ENCODE measurements at places on chromosomes 1 and 21. TPM values are rescaled to one million over a fixed set of nuclear protein-coding genes. Genes with fewer than 3 reads are reported as not detected.

DNA sequence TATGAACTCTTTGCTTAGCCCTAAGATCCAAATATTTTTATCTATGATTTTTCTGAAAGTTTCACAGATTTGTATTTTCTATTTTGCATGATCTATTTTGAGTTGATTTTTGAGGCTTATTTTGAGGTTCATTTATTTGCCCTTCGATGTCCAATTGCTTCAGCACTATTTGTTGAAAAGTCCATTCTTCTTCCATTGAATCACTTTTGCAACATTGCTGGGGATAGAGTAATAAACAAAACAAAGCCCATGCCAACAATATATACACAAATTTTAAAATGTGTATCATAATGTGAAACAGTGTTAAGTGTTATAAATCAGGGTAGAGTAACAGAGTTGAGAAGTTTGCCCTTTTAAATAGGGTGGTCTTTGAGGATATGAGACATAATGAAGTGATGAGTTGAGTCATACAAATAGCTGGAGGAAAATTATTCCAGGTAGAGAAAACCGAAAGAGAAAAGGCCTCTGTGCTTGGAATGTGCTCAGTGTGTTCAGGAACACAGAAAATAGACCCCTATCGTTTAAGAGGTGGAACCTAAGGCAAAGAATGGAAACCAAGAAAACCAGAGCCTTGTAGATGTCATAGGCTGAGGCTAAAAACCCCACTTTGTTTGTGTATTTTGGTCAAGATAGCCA, 172.7 kb upstream of the NR5A2 start:
- peaks cover 13% of the 10 kb centered on the region for H3K27me3 ChIP-seq
- peaks cover 5% of the 10 kb centered on the region for H3K4me1 ChIP-seq
- H3K4me3 ChIP-seq: no peak overlapping the region
- no peak for DNase-seq
- no peak overlapping the region for H3K27ac ChIP-seq
- H3K36me3 ChIP-seq: no peaks in the 10 kb centered on the region

DNA sequence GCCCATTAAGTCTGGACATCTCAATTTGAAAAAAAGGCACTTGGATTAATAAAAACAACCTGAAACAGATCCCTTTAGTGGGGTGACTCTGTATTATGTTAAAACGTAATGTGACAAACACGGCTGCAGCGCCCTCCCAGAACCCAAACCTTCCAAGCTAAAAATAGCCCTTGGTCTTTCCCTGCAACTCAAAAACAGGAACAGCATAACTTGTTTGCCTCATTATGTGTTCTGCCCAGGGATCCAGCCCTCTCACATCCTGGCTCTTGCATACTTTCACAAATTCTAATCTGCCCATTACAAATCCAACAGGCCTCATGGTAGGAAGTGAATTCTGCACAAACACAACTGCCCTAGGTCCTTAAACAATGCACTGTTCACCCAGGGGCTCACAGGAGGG, 94.7 kb upstream of the GADD45A start:
- no peak for DNase-seq
- no peaks in the 10 kb centered on the region for H3K36me3 ChIP-seq
- no peak overlapping the region for H3K27ac ChIP-seq

Gene OR2L13
- total RNA-seq: not detected

Gene NHLH1
- total RNA-seq: 0.22 TPM

GRCh38 chr1:115237507-115237906, 100.5 kb downstream of the NGF start:
- no peaks in the 10 kb centered on the region for H3K4me1 ChIP-seq
- H3K36me3 ChIP-seq: no peaks in the 10 kb centered on the region
- no peak overlapping the region for H3K27ac ChIP-seq

DNA sequence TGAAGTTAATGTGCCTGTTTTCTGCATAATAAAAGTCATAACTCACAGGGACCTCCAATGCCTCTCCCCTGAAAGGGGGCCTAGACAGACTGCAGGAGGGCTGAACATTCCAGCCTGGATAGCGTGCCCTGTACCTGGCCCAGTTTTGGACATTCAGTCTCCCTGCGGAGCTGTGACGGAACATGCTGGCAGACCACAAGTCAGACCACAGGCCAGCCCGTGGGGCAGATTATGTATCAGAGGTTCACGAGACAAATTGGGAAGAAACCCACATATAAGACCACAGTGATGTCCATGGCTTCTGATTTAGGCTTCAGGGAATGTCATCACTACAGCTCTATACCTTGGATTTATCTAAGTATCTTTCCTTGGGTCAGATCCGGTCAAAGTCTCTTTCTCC, 151.5 kb upstream of the POU3F1 start:
- H3K4me1 ChIP-seq: no peaks in the 10 kb centered on the region
- peaks cover 14% of the 10 kb centered on the region for H3K27me3 ChIP-seq
- no peak overlapping the region for H3K27ac ChIP-seq
- no peak overlapping the region for H3K4me3 ChIP-seq
- H3K36me3 ChIP-seq: no peaks in the 10 kb centered on the region

Gene WNT9A
- not detected for total RNA-seq

Gene MIER1
- total RNA-seq: 41.8 TPM

GRCh38 chr1:155133799-155134281, 1.8 kb upstream of the SLC50A1 start:
- H3K27ac ChIP-seq: no peak overlapping the region
- no peak for DNase-seq
- H3K4me3 ChIP-seq: no peak overlapping the region
- peaks cover 40% of the 10 kb centered on the region for H3K4me1 ChIP-seq
- peaks cover 23% of the 10 kb centered on the region for H3K36me3 ChIP-seq

Measured in activated CD8-positive, alpha-beta T cell treated with anti-CD3 and anti-CD28 coated beads for 36 hours (primary cell).